Heart right ventricle (tissue), 16 donors: ENCODE measurements at places on chromosomes 2 and 18. TPM values are rescaled to one million over a fixed set of nuclear protein-coding genes. Genes with fewer than 3 reads are reported as not detected.

The GPR75 gene
- 1.2 TPM for total RNA-seq

The CREG2 gene
- total RNA-seq: not detected

The CD226 gene
- total RNA-seq: 1.5 TPM

The ZBTB7C gene
- 1.5 TPM for total RNA-seq

The IGFBP5 gene
- 108 TPM for total RNA-seq

The ODC1 gene
- 47.9 TPM for total RNA-seq

The ANKRD53 gene
- 0.14 TPM for total RNA-seq

The DPYSL5 gene
- total RNA-seq: not detected

The TDRD15 gene
- not detected for total RNA-seq

The SYT4 gene
- not detected for total RNA-seq

The ADD2 gene
- 2.8 TPM for total RNA-seq

The CCDC150 gene
- total RNA-seq: 0.27 TPM

The AMER3 gene
- not detected for total RNA-seq

The ASB1 gene
- 61.5 TPM for total RNA-seq

The MC4R gene
- not detected for total RNA-seq

The ARL6IP6 gene
- 5.5 TPM for total RNA-seq

The STAT4 gene
- 2.2 TPM for total RNA-seq

The MYO1B gene
- total RNA-seq: 10.9 TPM

The DOK6 gene
- 4.4 TPM for total RNA-seq
